ENCODE measurements at places on chromosomes 1 and 21. TPM values are rescaled to one million over a fixed set of nuclear protein-coding genes. Genes with fewer than 3 reads are reported as not detected.

- no peak for DNase-seq
Measured at GRCh38 chr1:150299716-150300115, 6.1 kb downstream of the MRPS21 start.

DNA sequence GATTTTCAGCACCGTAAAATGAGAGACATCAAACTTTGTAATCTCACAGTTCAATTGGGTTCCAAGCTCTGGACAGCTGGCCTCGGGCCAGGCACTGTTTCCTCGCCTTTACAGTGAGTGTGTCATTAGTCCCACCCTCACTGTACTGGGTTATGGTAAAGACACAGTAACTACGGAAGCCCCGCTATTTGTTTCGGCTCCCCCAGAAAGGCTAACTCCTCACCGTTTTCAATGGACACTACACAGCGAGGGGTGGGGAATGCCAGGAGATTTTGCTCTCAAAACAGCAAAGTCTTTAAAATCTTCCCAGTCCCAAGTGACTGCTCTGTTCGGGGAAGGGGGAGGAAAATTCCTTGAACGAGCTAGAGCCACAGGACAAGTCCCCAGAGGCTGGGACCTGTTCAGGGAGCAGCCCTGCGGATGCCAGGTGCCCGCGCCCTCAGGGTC lies 757 bp upstream of the SPSB1 start:
- DNase-seq = peak; percentile 80

GRCh38 chr1:54047384-54048305 lies 5.4 kb downstream of the TMEM59 start:
- no peak for DNase-seq

DNA sequence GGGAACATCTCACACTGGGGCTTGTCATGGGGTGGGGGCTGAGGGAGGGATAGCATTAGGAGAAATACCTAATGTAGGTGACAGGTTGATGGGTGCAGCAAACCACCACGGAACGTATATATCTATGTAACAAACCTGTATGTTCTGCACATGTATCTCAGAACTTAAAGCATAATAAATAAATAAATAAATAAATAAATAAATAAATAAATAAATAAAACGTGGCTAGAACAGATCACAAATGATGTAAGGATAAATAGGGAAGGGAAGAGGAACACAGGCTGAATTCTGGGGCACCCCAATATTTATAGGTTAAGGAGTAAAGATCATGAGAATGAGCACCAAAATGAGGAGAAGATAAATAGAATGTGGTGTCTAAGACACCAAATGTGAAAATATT lies 592.2 kb downstream of the AMY1C start:
- no peak for DNase-seq

DNA sequence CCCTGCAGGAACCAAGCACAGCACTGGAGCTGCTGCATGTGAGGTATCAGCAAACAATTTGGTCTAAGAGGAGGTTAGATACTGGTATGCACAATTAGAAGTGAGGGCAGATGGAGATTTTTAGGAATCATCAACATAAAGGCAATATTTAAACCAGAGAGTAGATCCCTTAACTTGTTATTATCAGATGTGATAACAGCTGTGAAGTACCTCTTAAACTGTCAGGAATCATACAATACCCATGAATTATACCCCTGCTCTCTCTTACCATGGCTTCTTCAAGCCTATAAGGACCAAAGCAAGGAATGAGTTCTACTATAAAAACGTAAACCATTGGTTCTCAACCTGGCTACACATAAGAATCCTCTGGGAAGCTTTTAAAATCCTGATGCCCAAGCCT lies 3.9 kb downstream of the BCAR3 start:
- DNase-seq = no peak

DNA sequence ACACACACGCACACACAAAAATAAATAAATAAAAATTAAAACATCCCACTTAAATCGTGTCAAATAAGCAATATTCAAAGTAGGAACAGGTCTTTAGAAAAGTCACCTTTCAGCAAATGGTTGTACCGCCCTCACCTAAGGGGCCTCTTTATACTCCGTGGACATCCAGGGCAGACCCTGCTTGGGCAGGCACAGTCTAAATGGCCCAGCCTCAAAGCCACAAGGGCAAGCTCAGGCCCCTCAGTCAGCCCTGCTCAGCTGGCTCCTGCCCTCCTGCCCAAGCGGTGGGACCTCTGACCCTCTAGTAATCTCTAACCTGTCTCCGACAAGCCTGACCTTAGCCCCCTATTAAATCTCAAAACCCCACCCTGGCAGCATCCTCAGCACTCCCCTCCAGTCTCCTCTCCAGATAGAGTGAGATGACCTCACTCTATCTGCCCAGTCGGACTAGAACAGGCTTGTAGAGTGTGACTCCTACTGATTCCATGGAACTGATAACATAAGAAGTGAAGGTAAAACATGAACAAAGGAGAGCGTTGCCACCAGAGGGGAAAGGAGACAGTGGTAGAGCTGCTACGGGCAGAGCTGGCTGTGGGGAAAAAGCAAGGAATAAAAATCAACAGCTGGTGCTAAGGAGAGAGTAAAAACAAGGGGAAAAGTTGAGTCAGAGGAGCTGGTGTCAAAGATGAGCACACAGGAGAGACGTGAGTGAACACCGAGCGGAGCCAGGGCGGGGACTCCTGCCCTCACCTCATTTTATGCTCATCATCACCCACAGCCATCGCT lies 36.0 kb downstream of the SIPA1L2 start:
- no peak for DNase-seq

- DNase-seq = peak; percentile 84
Measured at GRCh38 chr1:153572569-153573015, 6.9 kb upstream of the S100A2 start.

DNA sequence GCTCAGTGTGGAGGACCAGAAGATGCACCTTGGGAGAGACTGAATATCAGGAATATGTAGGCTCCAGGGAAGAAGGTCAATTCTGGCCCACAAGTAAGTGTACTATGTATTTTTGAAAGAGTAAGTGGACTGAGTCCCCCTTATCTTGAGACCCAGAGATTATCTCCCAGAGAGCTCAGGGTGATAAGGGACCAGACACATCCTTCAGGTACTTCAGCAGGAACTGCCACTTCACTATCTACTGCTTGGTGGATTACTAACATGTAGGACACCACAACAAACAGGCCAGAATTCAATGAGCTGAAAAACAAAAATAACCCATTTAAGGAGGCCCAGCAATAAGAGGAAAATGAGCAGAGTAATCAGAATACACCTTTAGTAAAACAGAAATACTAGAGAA lies 119.2 kb downstream of the ZNF644 start:
- no peak for DNase-seq

DNA sequence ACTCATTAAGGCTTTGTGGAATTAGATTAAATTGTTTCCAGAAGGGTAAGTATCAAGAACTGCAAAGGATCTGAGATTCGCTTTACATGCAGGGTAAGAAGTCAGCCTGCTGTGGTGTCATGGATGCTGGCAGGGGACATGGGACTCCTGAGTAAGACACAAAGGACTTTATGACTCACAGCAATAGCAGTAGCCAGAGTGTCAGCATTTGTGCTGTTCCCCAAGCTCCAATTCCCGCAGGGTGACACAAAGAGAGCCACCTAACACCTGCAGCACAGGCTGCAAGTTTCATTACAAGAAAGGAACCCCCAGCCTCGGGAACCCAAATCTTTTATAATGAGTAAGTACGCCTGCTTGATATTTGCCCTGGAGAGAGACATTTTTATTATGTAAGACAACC lies 298.1 kb upstream of the POU3F1 start:
- DNase-seq = no peak

DNA sequence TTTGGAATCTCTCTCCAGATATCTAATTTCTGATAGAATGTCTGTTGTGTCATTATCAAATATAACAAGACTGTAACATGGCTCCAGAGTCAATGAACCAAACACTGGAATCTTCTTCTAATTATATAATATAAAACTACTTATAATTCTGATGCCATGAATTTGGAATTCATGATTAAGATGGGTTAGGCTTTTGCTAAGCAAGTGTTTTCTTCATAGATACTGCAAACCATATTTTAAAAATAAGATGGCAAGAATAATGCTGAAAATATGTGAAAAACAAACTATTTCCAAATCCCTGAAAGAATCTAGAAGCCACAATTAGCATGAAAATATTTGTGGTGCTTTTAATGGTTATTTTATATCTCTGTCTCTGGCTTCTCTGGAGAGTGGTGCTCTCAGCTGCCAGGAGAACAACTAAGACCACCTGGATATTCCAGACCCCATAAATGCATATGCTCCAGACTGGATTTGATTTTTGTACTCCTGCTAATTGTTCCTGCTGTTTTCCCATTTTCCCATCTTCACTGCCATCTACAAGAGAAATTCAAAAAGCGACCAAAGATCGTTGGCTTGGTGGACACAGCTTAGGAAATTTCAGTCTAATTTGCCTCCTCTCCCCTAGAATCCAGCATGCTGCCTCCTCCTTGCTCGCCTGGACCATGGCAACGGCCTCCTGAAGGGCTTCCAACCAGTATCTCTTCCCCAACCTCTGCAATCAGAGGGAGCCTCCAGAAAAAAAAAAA lies 418.9 kb downstream of the SETD4 start:
- no peak for DNase-seq

DNA sequence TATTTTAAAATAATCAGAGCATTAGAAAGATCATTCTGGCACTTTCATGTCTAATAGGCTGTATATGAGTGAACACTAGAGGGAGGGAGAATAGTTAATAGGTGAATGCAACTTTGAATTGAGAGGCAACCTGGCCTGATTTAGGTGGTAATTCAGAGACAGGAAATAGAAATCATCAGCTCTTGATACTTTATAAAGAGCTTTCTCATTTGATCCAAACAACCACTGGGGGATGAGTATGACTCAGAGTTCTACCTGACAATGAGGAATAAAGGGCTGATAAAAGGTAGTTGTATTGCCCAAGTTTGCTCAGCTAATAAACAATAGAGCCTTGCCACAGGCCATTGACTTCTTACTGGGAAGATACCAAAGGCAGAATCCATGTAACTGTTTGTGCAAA lies 5.2 kb upstream of the FAM89A start:
- DNase-seq = no peak

Gene PCP4
- total RNA-seq = 1.5 TPM

DNA sequence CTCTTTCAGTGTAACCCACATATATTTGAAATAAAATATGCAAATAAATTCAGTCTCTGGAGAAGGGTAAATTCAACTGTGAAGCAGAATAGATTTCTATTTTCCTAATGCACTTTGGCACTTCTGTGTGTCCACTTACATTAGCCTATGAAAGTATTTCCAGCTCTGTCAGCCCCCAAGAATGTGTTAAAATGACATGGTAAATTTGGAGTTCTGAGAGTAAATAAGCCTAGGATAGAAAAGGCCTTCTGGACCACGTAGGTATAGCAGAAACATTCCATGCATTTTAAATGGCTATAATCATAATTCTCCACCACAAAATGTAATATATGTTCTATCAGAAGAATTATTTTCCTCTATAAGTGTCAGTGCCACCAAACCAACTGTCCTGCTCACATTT lies 276.2 kb downstream of the NEGR1 start:
- DNase-seq = no peak

- DNase-seq = peak; percentile 91
Measured at GRCh38 chr1:63773815-63774616, at the start of gene ROR1. Gene ROR1 (plus strand): TSS chr1:63774017.

- no peak for DNase-seq
Measured at GRCh38 chr1:105608713-105609112, 1447.8 kb upstream of the PRMT6 start.
